Dorsolateral prefrontal cortex (tissue), 122 donors: ENCODE measurements at places on chromosomes 2 and 18. TPM values are rescaled to one million over a fixed set of nuclear protein-coding genes. Genes with fewer than 3 reads are reported as not detected.

Gene IL36RN
- total RNA-seq = not detected

DNA sequence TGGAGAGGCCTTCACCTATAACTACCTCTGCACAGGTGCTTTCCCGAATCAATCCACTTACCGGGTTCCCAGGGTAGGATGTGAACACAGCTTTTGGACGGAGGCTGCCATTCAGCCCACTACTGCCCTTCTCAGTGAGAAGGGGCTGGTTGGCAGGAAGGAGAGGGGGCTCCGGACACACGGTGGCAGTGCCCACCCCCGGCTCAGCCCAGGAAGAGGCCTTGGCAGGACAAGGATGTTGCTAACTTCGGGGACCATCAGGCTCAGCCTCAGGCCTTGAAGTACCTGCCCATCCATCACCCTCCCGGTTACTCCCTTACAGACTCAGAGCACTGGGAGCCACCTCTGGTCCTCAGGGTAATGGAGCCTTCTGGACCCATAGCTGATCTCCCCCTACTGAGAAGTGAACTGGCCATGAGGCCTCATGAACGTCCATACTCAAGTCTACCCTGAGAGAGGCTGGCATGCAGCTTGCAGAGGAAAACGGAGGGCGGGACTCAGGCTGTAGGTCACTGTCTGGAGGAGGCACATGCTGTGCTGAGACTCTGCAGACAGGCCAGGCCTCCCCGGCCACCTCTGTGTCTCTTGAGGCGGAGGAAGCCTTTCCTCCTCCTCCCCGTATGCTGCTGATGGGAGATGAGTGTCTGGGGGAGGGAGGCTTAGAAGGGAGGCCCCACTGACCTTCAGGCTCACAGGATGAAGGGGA is 191.0 kb downstream of the TWIST2 start:
- DNase-seq = no peak

- no peak for DNase-seq
Measured at GRCh38 chr2:218249691-218250090, 11.1 kb upstream of the GPBAR1 start.

- no peak for DNase-seq
Measured at GRCh38 chr2:237345891-237346640, 67.9 kb downstream of the COL6A3 start.

DNA sequence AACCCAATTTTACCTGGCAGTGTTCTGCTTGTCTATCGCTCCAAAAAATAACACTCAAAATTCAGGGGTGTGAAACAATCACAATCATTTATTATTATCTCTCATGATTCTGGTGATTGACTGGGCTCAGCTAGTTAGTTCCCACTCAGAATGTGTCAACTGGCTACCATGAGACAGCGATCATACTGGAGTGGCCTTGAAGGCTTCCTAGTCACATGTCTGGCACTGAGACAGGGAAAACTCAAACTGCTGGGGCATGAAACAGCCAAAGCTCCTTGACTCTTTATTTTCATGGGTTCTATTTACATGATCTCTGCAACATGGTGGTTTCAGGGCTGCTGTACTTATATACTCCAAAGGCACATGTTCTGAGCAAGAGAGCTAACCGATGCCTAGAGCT is 6.2 kb upstream of the ANXA4 start:
- no peak for DNase-seq
